ENCODE measurements at places on chromosomes 11 and 22.

DNA sequence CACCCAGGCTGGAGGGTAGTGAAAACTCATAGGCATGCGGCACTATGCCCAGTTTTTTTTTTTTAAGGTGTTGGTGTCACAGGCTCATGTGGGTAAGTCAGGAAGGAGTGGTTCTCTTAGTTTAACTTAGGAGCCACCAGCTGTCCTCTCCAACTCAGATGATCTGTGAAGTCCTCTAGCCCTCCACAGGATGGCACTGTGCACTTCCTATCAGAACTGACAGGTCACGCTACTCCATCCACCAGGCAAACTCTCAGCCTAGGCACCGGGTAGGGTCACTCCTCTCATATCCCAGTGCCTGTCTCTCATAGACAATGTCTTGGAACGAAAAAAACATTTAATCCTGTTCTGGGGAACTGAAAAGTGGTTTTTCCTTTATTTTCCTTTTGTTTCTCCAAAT lies 16.5 kb downstream of the NAP1L4 start:
- peak; percentile 20 for DNase-seq

DNA sequence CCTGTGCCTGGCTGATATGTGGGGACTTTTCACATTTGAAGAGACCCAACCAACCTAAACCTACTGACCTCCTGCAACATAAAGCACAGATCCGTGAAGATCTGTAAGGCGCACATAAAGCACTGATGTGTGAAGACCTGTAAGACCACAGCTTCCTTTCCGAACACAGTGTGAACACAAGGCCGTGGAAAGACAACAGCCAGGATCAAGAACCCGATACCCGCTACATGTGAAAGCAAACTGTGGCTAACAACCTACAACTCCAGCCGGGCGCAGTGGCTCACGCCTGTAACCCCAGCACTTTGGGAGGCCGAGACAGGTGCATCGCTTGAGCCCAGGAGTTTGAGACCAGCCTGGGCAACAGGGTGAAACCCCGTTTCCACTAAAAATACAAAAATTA lies 17.6 kb upstream of the PPFIA1 start:
- no peak for DNase-seq

GRCh38 chr11:17206463-17206862 lies 1.3 kb downstream of the PIK3C2A start:
- no peak for DNase-seq

DNA sequence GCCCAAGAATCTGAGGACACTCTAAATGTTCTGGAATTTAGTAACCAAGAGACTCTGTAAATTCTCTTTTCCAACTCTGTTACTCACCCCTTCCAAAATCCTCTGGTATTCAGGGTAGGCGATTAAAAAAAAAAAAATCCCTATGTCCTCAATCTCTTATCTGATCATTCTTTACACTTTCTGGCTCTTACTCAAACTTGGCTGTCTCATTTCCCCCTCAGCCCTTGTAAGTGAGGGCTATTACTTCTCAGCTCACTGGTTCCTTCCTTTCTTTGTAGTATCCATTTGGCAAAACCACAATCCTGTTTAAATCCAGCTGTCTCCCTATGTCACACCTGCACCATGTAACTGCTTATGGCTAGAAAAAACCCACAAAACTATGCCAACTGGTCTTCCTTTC lies 12.7 kb upstream of the MSANTD2 start:
- DNase-seq: no peak

GRCh38 chr11:102553835-102554282 lies 23.3 kb upstream of the MMP7 start:
- DNase-seq: no peak

GRCh38 chr22:38404419-38404818 lies 50.6 kb downstream of the KCNJ4 start:
- no peak for DNase-seq

DNA sequence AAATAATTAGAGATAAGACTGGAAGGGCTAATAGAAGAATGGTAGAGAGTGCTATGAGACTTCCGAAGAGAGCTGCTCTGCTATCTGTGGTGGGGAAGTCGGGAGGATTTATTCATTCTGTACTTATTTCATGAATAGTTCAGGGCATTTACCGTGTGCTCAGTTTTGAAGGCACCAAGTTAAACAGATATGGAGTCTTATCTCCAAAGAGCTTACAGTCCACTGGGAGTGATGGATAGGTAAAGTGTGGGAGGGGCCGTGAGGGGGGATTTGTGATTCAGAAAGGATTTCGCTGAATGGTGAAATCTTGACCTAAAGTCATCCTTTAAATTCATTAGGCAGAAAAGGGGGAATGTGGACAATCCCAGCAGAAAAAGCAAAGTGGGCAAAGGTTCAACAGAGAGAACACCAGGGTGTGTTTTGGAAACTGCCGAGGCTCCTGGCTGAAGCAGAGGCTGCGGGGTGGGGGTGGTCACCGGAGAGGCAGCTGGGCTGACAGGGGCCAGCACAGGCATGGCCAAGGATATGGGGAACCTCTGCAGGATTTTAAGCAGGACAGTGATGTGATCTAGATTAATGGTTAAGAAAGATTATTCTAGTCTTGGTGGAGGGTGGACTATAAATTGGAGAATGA lies 91.2 kb downstream of the UBASH3B start:
- no peak for DNase-seq

DNA sequence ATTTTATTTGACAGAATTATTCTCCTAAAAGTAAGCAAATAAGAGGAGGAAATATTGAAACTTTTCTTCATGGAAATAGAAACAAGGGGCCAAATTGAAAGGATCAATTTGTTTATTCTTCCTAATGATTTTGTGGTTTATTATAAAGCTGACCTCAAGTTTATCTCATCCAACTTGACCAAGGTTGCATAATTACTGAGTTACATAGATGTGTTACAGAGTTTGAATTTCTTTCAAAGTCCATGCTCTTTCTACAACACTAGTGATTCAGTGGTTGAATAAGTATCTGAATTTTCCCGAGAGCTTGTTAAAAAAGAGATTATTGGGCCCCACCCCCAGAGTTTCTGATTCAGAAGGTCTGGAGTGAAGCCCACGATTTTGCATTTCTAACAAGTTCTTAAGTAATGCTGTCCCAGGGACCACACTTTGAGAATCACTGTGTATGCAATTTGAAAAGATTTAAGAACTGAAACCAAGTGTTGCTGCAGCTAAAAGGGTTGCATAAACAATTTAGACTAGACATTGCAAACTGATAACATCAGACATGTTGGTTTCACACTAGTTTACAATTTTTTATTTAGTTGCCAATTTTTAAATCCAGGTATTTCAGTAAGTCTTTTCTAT lies 485.7 kb upstream of the ANO5 start:
- no peak for DNase-seq

DNA sequence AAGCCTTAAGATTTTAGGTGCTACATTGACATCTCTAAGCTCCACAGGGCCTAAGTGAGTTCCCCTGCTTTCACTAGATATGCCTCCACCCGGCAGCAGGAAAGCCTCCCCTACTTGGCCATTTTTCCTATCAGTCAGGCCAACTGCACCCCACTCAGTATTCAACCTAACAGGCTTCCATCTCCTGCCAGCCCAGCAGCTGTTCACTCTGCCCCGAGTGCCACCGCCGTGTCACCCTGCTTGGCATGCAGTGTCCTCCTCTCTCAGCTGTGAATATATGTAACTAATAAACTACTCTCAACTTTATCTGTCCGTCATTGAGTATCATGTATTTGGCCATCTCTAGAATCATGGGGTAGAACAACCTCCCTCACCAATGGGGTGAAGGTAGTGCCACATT lies 9.0 kb upstream of the OR6M1 start:
- DNase-seq: no peak

DNA sequence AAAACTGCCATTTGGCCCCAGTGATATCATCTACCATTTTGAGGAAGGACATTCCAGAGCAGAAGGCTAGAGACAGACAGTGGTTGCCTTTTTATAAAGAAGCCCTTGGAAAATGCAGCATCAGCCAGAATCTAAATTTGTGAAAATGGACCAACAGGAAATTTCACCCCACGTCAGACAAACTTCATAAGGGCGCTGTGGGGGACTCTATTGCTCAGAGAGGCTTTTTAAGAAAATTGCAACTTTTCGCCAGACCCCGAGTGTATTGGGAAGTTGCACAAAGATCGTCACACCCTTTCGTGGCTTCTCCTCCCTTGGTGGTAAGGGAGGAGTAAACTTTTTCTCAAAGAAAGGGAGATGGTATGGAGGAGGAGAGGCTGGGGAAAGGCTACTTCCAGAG lies 12.3 kb upstream of the ALX4 start:
- DNase-seq: no peak

- no peak for DNase-seq
Observed at GRCh38 chr11:130813196-130813595, 103.1 kb downstream of the SNX19 start.

DNA sequence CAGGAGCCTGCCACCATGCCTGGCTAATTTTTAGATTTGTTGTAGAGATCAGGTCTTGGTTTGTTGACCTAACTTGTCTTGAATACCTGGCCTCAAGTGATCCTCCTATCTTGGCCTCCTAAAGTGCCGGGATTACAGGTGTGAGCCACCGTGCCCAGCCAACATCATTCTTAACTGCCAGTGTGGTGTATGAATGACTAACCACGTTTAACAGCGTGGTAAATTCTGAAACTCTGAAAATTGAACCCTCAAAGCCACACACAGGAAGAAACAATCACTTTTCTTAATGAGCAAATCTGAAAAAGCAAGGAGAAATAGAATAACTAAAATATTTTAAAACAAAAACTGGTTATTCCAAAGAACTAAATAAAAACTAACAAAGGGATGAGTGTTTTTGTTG lies 7.4 kb downstream of the TMEM9B start:
- DNase-seq: no peak

DNA sequence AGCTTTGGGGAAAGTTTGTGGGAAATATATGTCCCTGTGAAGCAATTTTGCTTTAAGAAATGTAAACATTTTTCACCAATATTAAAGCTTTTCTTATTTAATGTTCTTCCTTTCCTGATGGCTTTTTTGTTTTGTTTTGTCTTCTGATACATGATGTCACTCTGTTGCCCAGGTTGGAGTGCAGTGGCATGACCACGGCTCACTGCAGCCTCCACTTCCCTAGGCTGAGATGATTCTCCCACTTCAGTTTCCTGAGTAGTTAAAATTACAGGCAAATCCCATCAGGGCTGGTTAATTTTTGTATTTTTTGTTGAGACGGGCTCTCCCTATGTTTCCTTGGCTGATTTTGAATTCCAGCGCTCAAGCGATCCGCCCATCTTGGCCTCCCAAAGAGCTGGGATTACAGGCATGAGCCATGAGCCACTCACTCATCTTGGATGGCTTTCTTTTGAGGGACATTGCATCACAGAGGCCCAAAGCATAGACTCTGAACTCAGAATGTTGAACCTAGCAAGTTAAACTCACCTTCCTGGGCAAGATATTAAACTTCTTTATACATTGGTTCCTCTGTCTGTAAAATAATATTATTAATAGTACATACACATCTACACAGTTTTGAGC lies 651 bp upstream of the CARD16 start:
- no peak for DNase-seq

- DNase-seq: no peak
Observed at GRCh38 chr11:119476666-119477331, 53.8 kb upstream of the THY1 start.

- no peak for DNase-seq
Observed at GRCh38 chr22:49855251-49855911, 1.7 kb downstream of the ZBED4 start.

DNA sequence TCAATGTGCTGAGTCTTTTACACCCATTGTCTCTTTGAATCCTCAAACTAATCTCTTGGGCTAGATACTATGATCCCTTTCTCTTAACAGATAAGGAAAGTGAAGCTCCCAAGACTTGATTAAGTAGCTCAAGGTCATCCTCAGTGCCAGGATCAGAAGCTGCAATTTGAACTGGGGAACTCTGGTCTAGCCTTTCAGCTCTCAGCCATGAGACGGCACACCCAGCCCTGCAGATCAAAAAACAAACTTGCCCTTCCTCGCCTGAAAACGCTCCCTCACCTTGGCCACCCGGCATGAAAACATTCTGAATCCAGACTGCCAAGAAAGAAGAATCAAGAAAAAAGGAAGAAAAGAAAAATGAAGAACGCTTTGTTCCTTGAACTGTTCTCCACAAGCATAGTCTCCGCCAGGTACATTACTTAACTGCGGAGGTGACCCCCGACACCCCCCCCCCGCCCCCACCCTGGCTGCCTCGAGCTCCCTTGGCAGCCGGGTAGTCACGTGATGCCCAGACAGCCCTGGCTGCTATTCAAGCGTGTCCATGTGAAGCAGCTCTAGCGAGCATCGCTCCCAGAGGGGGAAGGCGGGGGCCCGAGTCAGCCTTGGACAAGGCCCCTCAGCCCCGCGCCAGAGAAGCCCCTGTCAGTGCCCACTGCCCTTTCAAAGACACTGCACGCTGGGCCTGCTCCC lies 451.2 kb downstream of the MIAT start:
- no peak for DNase-seq

- no peak for DNase-seq
Observed at GRCh38 chr22:20741634-20742581, 32.0 kb upstream of the SERPIND1 start.

DNA sequence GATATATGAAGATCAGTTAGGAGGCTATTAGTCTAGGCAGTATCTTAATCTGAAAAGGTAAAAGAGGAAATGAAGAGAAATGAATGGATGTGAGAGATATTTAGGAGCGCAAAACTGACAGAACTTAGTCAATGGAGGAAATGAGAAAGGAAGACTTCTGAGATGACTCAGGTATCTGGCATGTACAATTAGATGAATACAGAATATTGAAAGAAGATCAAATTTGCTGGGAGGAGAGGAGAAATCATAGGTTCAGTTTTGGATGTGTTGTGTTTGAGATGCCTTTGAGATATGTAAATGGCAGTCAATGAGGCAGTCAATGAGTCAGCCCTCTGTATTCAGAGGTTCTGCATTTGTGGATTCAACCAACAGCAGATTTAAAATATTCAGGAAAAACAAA lies 42.9 kb upstream of the GAB2 start:
- DNase-seq: no peak

GRCh38 chr11:70895366-70895670 lies 357.1 kb downstream of the SHANK2 start:
- no peak for DNase-seq

DNA sequence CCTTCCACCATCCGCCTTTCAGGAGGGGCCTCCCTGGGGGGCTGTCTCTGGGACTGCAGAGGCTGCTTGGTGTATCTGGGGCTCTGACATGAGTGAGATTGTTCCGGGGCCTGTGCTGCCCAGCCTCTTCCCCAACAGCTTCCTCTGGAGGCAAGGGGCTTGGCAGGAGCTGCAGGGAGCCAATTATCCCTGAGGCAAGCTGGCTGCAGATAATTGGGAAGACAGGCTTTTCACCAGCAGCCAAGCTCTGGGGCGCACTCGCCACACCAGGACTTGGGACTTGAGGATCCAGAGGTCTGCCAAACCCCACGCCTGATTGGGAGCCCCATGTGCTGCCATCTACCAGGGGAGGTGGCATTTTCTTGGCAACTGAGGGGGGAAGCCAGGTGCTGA lies 15.6 kb upstream of the RTN4R start:
- DNase-seq: no peak

- DNase-seq: no peak
Observed at GRCh38 chr11:76747915-76748860, 35.0 kb upstream of the TSKU start.

DNA sequence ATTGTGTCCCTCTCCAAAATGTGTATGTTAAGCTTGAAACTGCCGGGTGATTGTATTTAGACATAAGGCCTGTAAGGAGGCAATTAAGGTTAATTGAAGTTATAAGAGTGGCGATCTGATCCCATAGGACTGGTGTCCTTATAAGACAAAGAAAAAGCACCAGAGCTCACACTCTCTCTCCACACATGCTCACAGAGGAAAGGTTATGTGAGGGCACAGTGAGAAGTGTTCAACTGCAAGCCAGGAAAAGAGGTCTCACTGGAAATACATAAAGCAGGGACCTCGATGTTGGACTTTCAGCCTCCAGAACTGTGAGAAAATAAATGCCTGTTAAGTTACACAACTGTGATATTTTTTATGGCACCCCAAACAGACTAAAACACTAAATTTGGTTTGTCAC lies 1233.8 kb upstream of the CNTN5 start:
- DNase-seq: no peak
